ENCODE measurements at places on chromosomes 13 and 19.

DNA sequence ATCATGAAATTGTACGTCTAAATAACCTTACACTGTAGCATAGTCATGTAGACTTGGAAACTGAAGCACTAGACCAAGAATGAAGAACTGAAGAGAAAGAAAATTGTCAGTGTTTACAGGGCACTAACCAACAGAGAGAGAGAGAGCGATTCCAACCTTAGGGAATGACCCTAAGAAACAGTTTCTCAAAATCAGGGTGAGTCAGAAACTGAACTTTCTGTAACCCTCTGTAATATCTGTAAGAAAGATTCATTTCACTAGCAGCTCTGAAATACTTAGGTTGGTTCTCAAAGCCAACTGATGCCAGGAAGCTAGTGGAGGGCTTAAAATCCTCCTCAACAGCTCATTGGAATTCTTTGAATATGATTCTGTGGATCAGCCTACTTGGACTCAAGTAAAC lies 936.9 kb downstream of the EFNB2 start:
- no peak for DNase-seq

- no peak for DNase-seq
These were observed 553.2 kb downstream of the TUBA3C start for GRCh38 chr13:18628428-18628827.

DNA sequence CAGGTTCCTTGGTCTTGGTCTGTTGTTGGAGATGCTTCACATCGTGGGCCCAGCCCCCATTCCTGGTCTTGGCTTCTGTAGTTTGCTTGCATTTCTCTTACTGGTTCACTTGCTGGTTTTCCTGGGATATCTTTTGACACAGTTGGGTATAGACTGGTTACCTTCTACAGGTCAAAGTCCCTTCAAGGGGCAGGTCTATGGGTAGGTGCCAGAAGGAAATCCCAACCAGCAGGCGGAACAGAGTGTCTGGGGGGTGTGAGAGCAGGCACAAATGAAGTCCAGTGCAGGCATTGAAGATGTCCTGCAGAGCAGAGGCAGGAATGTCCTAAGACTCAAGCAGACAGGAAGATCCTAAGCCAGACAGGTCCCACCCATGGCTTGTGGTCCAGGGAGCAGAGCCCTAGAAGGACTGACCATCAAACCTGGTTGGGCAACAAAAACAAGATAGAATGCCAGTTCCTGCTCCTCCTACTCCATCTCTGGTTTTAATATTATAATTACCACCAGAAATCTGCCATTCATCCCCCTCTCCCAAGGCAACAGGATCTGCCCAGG lies 17.7 kb upstream of the WASF3 start:
- no peak for DNase-seq

GRCh38 chr19:4586691-4587090 lies 27.2 kb upstream of the SEMA6B start:
- no peak for DNase-seq

GRCh38 chr19:2210206-2210605 lies 25.9 kb downstream of the PLEKHJ1 start:
- DNase-seq, result no peak

GRCh38 chr19:737591-738093 lies 13.3 kb upstream of the MISP start:
- DNase-seq, result no peak

GRCh38 chr19:42199440-42200115 lies 17.9 kb downstream of the DEDD2 start:
- DNase-seq, result no peak

- no peak for DNase-seq
These were observed 807 bp downstream of the PGLYRP1 start for GRCh38 chr19:46022061-46022430.

Measured in NCI-H2029 treated with DMSO at 0.1 percent for 48 hours (cell line).